ENCODE measurements at places on chromosomes 4 and X.

- DNase-seq = no peak
Measured at GRCh38 chr4:55241461-55241860, 104.6 kb upstream of the SRD5A3 start.

DNA sequence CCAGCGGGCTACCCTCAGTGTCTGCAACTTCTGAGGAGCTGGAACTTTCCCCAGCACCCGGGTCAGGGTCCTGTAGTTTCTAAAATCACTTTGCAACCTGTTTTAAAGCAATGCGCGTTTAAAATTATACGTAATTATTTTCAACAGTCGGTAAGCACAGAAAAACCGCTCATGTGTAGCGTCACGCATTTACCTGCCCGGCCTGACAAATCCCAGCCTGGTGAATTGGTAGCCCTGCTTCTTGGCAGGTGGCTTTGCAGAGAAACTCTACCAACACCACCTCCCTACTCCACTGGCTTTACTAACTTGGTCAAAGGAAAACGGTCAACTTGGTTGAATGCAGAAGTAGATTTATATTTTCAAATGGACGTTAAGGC, 640 bp downstream of the BANK1 start:
- DNase-seq = no peak

DNA sequence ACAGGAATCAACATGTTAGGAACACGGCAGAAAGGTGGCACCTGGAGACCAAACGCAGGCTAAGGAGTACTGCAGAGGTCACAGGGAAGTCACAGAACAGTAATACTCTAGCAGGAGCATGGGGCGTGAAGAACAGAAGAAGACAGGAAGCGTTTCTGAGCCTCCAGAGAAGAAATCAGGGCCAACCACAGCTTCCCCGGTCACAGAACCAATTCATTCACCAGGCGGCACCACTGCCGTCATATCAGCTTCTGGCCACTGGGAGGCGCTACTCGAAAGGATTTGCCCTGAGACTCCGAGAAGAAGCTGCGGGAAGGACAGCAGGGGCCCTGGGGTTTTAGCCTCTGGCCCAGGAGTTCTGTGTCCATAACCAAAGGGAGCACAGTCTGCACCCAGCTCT, 78.0 kb upstream of the DRD5 start:
- DNase-seq = peak; percentile 63

DNA sequence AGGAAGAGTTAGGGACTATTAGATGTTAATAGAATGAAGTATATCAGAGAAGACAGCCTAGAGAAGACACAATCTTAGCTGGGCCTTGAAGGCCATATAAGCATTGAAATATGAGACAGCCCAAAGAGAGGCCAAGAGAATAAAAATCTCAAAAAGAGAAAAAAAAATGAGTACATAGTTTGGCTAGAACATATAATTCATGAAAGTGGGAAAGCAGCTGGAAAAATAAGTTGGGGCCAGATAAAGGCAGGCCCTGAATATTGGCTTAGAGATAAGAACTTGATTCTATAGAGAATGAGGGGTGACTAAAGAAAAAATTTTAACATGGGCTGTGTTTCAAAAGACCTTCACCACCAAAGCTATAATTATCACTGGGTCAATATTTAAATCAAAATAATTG, 7.4 kb upstream of the UTP3 start:
- DNase-seq = no peak

DNA sequence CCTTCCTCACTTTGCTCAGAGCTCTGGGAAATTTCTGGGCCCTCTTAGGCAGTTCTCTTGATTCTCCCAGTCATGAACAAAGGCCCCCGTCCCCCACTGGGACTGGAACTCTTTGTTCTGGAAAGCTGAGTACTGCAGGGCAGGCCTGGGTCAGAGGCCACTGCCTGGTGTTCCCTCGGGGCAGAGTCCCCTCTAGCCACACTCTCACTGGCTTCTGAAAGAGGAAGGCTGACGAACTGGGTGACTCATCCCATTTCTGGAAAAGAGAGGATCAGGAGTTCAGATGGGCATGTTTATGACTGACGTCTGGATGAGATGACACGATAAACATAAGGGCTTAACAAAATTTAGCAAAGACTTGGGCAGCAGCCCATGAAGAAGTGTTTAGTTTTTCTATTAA, 47.7 kb downstream of the DDX3X start:
- DNase-seq = no peak

GRCh38 chr4:11525085-11525484, 96.4 kb upstream of the HS3ST1 start:
- DNase-seq = no peak

GRCh38 chr4:59759082-59759825, 1440.9 kb upstream of the ADGRL3 start:
- no peak for DNase-seq

DNA sequence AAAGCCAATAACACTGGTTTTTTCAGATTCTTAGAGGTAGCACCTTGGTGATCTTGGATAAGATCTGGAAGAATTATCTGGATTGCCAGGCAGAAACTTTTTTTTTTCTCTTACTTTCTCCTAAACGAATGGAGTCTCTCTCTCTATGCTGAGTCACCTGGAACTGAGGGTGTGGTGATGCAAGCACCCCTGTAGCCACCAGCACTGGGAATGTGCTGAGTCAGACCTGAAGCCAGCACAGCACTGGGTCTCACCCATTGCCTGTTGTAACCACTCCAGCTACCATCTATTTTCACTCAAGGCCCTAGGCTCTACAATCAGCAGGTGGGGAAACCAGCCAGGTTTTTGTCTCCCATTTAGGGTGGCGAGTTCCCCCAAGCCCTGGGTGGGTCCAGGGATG, 923.8 kb downstream of the RAPGEF2 start:
- DNase-seq = no peak

DNA sequence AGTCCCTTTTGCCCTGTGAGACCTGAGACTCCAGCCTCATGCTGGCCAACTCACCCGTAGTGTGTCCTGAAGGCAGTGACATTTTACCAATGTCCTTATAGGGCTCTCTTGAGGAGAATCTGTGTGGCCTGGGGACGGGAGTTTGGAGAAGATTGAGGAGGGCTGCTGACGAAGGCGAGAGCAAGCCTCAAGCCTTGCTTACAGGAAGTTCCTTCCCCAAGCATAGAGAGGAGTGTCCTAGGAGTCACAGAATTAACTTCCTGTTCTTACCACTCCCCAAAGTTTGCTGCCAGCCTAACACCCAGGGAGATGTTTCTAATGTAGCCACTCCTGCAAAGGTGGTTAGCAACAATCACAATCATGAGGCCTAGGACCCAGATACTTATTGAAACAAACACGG, at the start of gene NXF3:
NXF3 (minus strand) TSS at position 202 of the 400 bp plus-strand sequence; CDS start at position 82, 120 bp downstream.
- DNase-seq = no peak

- no peak for DNase-seq
Measured at GRCh38 chrX:3548765-3549391, 164.6 kb downstream of the PRKX start.

- no peak for DNase-seq
Measured at GRCh38 chrX:43513085-43513484, 143.0 kb upstream of the MAOA start.

GRCh38 chr4:27198971-27199370, 338.3 kb downstream of the STIM2 start:
- DNase-seq = no peak

DNA sequence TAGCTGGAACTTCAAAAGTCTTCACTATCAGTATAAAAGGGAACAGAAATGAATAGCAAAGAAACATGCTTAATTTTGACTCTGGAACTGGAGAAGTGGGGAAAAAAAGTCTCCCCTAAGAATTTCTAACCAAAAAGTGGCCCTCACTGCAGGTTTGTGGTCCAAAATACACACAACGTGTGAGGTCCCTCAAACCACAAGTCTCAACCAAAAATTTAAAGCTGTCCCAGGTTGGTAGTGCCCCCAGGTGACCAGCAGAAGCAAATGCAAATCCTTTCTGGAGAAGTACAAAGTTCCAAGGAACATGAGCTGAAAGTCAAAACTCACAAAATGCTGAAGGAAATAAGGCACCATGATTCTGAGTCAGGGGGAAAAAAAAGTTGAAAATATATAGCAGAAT, 23.6 kb upstream of the VAMP7 start:
- no peak for DNase-seq

DNA sequence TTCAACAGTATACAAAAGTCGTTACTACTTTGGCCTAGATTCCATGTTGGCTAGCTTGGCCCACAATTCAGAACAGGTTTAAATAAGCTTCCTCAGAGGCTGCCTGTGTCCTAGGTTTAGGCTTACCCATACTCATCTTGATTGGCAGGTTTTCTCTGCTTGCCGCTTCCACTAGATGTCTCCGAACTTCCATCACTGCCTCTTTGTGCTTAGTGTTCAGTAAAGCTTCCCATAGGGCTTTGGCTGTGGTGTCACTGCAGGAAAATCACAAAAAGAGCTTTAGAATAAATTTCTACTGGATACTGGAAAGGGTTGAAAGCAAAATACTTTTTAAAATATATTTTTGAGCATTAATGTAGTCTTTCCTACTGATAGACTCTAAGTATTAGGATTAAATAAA, 52.4 kb downstream of the SCFD2 start:
- DNase-seq = no peak

DNA sequence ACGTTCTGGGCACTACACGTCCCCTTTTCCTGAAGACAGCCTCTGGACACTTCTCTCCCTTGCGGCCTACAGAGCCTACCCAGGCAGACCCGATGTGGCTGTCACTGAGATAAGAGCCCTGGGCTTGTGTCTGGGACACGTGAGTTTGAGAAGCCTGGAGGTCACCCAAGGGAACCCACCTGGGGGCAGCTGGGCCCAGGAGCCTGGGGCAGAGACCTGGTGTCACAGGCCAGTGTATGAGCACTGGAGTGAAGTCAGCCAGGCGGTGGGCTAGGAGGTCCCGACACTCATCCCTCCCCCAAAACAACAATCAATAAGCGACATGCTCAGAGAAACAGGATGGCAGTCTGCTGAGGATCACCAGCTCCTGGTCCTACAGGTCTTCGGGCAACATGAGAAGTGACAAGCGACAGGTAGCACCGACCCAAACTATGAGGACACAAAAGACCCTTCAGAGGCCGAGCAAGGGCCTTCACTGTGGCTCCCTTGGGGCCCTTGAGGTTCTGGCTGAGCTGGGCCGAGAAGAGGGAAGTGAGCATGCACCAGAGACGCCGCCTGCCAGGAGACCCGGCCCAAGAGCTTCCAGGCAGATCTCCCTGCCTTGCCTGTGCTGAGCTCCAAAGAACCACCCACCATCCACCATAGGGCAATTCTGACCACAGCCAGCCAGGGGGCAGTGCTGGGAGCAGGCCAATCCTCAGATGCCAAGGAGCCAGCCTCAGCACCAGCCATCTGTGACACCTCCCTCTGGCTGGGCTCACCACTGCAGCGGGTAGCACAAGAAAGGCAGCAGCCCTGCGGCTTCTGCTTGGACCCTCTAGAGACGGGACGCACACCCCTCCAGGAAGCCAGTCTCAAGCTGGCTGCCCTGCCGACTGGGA, 11.0 kb upstream of the DUSP9 start:
- no peak for DNase-seq

DNA sequence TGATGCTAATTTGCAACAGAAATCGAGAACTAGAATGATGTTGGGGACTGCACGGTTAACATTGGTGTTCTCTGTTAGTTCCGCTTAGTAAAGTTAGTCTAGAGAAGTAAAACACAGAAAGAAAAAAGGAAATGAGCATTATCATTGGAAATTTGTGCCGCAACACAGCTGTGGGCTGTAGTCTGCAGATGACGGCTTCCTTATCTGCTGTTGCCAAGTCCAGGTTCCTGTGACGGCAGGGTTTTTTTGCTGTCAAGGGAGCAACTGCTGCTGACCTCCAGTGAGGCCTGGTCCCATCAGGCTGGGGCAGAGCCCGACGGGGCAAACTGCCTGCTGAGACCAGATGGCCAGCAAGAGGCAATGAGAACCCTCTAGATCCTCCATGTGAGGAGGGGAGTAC, 38.9 kb upstream of the PHEX start:
- no peak for DNase-seq

DNA sequence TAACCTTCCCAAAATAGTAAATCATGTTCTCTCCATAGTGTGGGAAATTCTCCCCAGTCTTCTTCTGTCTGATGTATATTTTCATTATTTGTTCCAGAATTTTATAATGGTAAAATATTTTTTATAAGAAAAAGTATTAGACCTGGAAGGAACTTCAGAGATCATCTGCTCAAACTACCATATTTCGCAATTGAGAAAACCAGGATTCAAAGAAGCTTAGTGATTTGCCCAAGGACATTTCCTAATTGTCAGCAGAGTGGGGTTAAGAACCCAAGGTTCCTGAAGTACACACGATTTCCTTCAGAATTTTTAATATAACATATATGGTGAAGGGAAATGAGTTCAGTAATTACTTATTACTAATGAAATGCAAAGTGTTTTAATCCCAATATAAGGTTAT, 24.1 kb downstream of the OCIAD1 start:
- DNase-seq = no peak

- no peak for DNase-seq
Measured at GRCh38 chr4:36966756-36967460, 277.6 kb upstream of the NWD2 start.

DNA sequence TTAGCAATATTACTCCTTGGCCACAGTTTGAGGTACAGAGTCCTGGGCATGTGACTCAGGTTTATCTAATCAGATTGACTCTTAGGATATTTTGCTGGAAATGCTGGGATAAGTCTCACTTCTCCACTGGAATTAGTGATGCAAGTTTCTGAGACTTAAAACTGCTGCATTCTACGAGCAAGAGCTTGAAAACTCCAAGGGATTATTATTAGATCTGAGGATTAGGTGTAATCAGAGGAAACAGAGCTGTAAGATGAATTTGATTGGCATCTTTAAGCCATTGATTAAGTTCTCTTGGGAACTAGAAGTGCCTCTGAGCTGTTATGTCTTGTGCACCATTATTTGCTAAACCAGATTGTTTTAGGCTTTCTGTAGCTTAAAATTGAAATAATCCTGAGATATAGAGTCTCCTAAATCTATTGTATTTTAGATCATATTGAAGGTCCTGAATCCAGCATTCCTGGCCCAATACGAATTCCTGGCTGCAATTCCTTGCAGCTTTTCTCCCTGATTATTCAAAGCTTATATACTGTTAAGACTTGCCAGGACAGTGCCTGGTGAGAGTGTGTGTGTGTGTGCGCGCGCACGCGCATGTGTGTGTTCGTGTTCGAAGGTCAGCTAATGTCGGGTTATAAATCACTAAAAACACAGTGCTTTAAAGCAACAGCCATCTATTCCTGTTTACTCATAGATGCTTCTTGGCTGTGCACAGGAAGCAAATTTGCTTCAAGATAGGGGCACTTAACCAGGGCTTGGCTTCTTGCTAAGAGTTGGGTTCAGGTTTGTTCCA, 735.1 kb downstream of the STIM2 start:
- DNase-seq = no peak

GRCh38 chrX:86178906-86179305, 30.7 kb downstream of the DACH2 start:
- no peak for DNase-seq

GRCh38 chr4:108068442-108068841, 78.8 kb downstream of the HADH start:
- DNase-seq = no peak

GRCh38 chr4:173171098-173171497, 2.5 kb downstream of the GALNT7 start:
- no peak for DNase-seq

- DNase-seq = no peak
Measured at GRCh38 chrX:49930039-49930438, 7.6 kb downstream of the CLCN5 start.

GRCh38 chr4:112128452-112128851, 16.8 kb upstream of the FAM241A start:
- DNase-seq = no peak

- no peak for DNase-seq
Measured at GRCh38 chr4:23373261-23373660, 516.6 kb downstream of the PPARGC1A start.

- no peak for DNase-seq
Measured at GRCh38 chr4:101081695-101082369, 265.5 kb downstream of the PPP3CA start.

Data from CD4-positive, alpha-beta T cell treated with Interleukin-2 at 100 ng/mL for 4 hours (primary cell).